ENCODE measurements at places on chromosomes 5 and 9.

DNA sequence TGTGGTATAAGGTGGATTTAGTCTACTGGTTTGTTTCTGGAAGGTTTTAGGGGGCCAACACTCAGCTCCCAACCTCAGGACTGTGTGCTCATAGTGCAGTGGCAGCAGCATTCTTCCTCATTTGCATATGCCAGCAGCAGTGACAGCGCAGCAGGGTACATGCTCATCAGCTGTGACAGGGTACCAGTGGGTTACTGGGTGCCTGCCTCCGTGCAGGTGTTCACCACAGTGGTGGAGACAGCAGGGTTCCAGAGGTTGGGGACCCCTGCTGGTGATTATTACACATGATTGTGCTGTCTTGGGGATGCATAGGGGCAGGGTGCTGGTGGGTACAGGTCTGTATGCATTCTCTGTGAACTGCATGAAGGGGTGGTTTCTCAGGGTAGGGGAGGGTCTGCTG lies 45.5 kb upstream of the IFNE start:
- no peaks in the 10 kb centered on the region for H3K27me3 ChIP-seq
- H3K27ac ChIP-seq = no peak overlapping the region
- no peak for DNase-seq

GRCh38 chr9:70581214-70581954 lies 166.9 kb upstream of the KLF9 start:
- no peak overlapping the region for H3K27ac ChIP-seq
- no peak overlapping the region for H3K4me3 ChIP-seq
- H3K27me3 ChIP-seq = no peaks in the 10 kb centered on the region
- no peaks in the 10 kb centered on the region for H3K4me1 ChIP-seq
- no peak for DNase-seq

DNA sequence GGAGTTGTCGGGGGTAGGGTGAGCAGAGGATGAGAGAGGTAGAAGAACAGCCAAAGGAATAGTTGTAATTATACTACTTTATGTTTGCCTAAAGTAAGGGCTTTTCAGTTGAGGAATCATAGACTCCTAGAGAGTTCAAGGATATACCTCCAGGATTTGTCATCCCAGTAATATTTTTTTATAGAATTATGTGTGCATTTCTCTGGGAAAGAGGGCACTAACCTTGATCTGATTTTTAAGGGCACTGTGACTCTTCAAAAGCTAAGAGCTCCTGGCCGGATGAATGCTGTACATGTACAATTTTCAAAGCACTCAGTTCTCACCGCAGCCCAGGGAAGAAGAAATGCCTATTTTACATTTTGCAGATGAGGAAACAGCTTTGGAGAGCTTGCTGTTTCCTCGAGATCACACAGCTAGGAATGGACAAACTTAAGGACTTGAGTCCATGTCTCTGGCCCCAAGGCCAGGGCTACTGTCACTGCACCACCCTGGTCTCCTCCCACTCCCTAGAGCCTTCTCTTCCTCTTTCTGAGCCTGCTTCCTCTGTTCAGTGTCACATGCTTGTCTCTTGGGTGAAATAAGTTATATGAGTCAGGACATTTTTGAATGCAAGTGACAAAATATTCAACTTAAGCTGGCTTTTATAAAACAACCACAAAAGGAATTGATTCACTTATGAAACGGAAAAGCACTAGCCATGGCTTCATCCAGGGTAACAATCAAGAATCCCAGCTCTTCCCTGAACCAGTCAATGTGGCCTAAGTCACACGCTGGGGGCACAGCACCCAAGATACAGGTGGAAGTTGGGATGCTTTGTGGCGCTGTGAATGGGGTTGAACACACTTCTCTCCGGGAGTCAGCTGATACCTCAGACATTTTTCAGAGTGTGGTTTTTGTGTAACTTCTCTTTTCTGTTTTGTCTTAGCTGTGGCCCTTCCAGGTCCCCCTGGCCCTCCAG lies 45.7 kb upstream of the TGFBR1 start:
- H3K4me3 ChIP-seq = peak overlapping the region; percentile 47
- peak; percentile 63 for DNase-seq
- H3K27me3 ChIP-seq = no peaks in the 10 kb centered on the region
- peaks cover 31% of the 10 kb centered on the region for H3K36me3 ChIP-seq

DNA sequence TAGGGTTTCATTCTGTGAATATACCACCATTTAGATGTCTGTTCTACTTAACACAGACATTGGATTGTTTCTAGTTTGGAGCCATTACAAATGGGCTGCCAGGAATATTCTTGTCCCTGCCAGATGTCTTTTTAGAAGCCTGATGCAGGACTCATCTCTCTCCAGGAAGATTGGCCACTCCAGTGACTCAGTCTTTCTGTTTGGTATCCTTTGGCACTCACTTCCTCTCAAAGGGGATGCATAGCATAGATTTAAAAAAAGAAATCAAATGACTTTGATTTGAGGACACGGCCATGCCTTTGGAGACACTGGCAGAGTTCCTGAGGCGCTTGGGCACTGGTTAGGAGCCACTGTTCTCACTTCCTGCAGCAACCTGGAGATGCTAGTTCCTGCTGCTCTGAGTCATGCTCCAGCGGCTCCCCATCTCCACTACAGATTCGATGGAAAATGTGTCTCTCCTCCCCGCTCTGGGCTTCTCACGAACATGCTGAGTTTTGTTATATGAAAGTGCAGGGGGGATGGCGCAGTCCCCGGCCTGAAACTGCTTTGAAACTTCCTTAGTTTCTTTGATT lies 3.5 kb upstream of the ZNF366 start:
- no peaks in the 10 kb centered on the region for H3K36me3 ChIP-seq
- no peaks in the 10 kb centered on the region for H3K4me1 ChIP-seq
- H3K27ac ChIP-seq = no peak overlapping the region

GRCh38 chr9:94787266-94787665 lies 60.8 kb downstream of the AOPEP start:
- H3K4me1 ChIP-seq = peaks cover 7% of the 10 kb centered on the region
- H3K27ac ChIP-seq = no peak overlapping the region
- no peak overlapping the region for H3K4me3 ChIP-seq
- peaks cover 5% of the 10 kb centered on the region for H3K36me3 ChIP-seq

- peaks cover 7% of the 10 kb centered on the region for H3K27me3 ChIP-seq
- no peak overlapping the region for H3K27ac ChIP-seq
- no peaks in the 10 kb centered on the region for H3K36me3 ChIP-seq
- DNase-seq = no peak
Observed at GRCh38 chr9:70747261-70747718, 332.8 kb upstream of the KLF9 start.

All from activated CD8-positive, alpha-beta memory T cell treated with anti-CD3 and anti-CD28 coated beads, Interleukin-2, amount 10 ng/mL, durations not matched to agents 7 days and 5 days (primary cell).